ENCODE measurements at places on chromosomes 12 and 14. TPM values are rescaled to one million over a fixed set of nuclear protein-coding genes. Genes with fewer than 3 reads are reported as not detected.

REM2 gene
- 0.32 TPM for total RNA-seq

PRH1 gene
- 7.5 TPM for total RNA-seq

DDX54 gene
- 46.6 TPM for total RNA-seq

DNAI7 gene
- not detected for total RNA-seq

OSGEP gene
- total RNA-seq: 16.2 TPM

MAP3K9 gene
- total RNA-seq: 20.1 TPM

CLEC9A gene
- not detected for total RNA-seq

SLCO1B1 gene
- 0.08 TPM for total RNA-seq

ITGB7 gene
- 7.0 TPM for total RNA-seq

MYO1H gene
- total RNA-seq: 1.0 TPM

ACVRL1 gene
- total RNA-seq: 4.9 TPM

SLC17A8 gene
- not detected for total RNA-seq

Measured in esophagus mucosa (tissue), 1 donor.